T-helper 2 cell treated with Interferon-gamma antibody and Interleukin-4, amounts not matched to agents 5 μg/mL and 100 μg/mL, for 36 hours (primary cell): ENCODE measurements at places on chromosomes 5 and 9.

GRCh38 chr5:150507474-150508276 is at the start of gene NDST1:
NDST1 (plus strand) TSS chr5:150508131; CDS start chr5:150521255, 13,124 bp downstream.
- H3K36me3 ChIP-seq = no peaks in the 10 kb centered on the region
- no peaks in the 10 kb centered on the region for H3K4me1 ChIP-seq
- no peak within 1 kb of the TSS for H3K4me3 ChIP-seq
- no peak within 1 kb of the TSS for H3K27ac ChIP-seq

GRCh38 chr9:122929796-122930354 is 1.4 kb downstream of the ZBTB26 start:
- H3K4me1 ChIP-seq = peaks cover 9% of the 10 kb centered on the region
- no peaks in the 10 kb centered on the region for H3K27me3 ChIP-seq
- no peak for DNase-seq
- no peak overlapping the region for H3K4me3 ChIP-seq

DNA sequence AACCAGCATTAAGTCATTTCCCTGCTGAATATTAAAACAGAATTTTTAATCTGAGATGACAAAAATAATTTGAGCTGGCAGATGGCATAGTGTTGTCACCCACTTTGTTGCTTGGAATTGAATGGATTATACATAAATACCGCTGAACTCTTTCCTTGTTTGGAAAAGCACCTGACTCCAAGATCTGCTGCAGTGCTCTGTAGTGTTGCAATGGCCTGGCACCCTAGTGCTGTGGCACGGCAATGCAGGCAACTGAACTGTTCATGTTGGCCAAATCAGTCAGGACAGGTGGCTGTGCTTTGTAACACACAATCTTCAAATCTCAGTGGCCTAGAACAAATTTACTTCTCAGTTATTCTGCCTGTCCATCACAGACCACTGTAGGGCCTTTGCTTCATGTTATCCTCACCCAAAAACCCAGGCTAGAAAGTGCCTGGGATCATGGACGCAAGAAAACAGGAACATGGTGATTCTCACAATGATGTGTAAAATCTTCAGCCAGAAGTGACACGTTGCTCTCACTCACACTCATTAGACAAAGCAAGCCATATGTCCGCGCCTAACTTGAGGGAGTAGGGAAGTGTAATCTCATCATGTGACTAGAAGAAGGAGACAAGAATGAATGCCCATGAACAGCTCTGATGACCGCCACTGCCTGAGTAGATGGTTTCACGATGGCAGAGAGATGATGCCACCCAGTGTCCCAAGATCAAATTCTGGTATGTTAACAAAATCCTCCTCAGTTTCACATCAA is 191.9 kb upstream of the PUM3 start:
- no peak overlapping the region for H3K4me3 ChIP-seq
- no peaks in the 10 kb centered on the region for H3K36me3 ChIP-seq
- H3K27ac ChIP-seq = no peak overlapping the region
- H3K4me1 ChIP-seq = no peaks in the 10 kb centered on the region

GRCh38 chr5:419970-420369 is 23.0 kb upstream of the EXOC3 start:
- no peaks in the 10 kb centered on the region for H3K27me3 ChIP-seq
- peaks cover 23% of the 10 kb centered on the region for H3K36me3 ChIP-seq
- H3K27ac ChIP-seq = no peak overlapping the region
- H3K4me3 ChIP-seq = no peak overlapping the region
- peaks cover 15% of the 10 kb centered on the region for H3K4me1 ChIP-seq
